ENCODE measurements at places on chromosomes 12 and 14.

GRCh38 chr12:105820429-105821125 lies 318.2 kb downstream of the NUAK1 start:
- DNase-seq = no peak

- no peak for DNase-seq
Observed at GRCh38 chr12:101745481-101745880, 6.2 kb upstream of the SYCP3 start.

- no peak for DNase-seq
Observed at GRCh38 chr12:48810903-48811431, 7.3 kb upstream of the CACNB3 start.

GRCh38 chr12:116556964-116557698 lies 2.0 kb upstream of the MAP1LC3B2 start:
- no peak for DNase-seq

- DNase-seq = peak; percentile 17
Observed at GRCh38 chr14:77804592-77804991, 4.7 kb downstream of the ADCK1 start.

GRCh38 chr14:75453817-75454434 lies 26.1 kb downstream of the JDP2 start:
- peak; percentile 68 for DNase-seq

GRCh38 chr12:119949145-119949544 lies 39.9 kb upstream of the BICDL1 start:
- DNase-seq = no peak

DNA sequence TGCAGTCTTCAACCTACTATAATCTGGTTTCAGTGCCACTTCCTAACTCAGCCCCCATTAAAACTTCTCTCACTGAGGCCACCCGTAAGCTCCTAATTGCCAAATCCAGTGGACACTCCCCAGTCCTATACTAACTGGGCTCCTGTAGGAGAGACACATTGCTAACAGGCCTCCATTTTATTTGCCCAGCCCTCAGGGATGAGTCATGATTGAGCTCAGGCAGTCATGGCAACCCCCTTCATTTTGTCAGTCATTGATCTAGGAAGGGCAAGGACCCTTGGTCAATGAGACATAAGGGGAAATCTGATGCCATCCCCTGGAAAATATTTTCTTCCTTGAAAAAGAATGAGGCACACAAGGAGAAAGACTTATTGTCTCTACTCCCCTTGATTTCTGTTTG lies 70.1 kb upstream of the HIF1A start:
- no peak for DNase-seq

DNA sequence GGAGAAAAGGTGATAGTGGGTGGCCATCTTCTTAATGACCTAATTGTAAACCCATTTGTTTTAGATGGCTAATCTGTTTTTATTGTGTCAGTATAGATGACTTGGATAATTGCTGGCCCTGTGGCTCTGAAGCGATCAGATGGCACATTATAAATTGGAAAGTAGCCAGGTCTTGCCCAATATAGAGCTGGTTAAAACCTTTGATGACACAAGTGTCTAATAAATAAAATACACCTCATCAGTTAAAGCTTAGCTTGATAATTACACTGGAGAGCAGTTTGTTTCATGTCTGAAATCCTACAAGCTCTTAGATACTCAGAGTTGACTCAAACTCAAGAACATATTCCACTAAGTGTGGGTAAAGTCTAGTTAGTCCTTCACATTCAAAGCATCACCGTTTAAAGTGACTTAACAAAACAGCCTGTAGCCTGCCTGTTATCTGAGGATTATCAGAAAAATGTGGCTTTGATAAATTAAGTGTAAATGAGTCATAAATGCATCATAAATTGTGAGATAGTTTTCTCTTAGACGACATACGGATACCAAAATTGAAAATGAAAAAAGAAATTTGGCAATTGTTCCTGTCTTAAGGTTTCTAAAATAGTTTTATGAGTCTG lies 280.9 kb downstream of the LRIG3 start:
- DNase-seq = no peak

DNA sequence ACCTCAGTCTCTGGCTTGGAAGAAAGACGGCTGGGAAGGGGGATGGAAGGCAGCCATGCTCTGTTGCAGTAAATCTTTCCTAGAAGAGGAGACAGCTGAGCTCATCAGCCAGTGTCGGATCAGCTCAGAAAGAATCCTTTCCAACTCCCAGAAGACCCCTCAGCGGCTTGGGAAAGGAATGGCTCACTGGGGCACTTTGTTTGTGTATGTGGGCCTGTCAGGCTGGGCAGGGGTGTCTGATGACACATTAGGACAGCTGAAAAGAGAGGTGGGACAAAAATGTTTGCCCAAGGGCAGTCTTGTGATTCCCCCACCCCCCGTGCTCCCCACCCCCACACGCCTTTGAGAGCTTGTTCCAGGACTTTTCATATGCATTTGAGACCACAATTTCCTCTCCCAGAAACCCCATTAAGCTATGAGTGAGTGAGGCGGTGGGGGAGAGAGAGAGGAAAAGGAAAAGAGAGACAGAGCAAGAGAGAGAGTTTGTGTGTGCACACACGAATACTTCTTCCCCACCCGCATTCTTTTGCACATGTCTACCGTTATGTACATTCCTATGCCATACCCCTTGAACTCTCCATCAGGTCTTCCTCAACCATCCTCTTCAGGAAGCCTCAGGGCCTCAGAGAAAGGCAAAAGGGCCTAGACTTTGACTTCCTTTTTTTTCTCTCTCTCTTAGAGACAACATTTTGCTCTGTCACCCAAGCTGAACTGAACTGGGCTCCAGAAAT lies 198.9 kb downstream of the ZFP36L1 start:
- DNase-seq = peak; percentile 27

DNA sequence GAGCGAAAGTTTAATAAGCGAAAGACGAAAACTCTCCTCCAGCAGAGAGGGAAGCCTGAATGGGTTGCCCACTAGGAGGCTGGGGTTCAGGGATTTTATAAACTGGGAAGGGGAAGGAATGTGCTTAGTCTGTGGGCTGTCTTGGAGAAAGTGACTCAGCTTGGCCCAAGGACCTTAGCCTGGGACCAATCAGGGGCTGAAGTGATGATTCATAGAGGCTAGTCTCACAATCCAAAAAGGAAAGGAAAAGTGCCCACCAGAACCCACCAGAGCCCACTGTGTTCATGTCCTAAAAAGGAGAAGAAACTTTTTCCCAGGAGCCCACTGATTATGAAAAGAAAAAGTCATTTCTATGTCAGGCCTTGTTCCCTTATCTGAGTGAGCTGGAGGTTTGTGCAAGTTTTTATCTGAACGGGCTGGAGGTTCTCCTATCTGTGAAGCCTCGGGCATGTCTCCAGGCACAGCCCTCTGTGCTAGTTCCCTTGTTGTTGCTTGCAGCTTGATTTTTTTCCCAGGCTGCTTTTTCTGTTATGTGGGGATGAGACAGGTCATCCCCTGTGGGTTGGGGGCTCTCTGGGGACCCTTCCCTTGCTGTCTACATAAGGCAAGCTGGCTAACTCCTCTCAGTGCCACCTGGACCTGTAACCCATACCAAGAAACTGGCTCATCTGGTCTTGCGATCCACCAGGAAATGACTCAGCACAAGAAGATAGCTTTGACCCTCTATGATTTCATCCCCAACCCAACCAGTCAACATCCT lies 8.3 kb upstream of the GOLGA5 start:
- no peak for DNase-seq

DNA sequence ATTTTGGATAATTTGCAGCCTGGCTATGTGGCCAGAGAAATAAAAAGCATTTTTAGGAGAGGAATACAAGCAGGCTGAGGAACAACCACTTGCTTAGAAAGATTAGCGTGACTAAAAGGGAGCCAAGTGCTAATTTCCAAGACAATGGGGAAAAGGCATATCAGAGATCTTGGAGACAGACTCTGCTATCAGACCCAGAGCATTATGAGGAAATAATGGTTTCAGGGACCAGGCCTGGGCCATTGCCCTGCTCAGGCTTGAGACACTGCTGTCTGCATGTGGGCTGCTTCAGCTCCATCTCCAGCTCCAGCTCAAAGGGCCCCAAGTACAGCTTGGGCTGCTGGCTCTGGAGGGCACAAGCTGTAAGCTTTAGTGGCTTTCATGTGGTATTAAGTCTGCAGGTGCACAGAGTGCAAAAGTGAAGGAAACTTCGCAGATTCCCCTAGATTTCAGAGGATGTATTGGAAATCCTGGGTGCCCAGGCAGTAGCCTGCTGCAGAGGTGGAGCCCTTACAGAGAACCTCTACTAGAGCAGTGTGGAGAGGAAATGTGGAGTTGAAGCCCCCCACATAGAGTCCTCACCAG lies 449.2 kb downstream of the ZFP36L1 start:
- DNase-seq = no peak

DNA sequence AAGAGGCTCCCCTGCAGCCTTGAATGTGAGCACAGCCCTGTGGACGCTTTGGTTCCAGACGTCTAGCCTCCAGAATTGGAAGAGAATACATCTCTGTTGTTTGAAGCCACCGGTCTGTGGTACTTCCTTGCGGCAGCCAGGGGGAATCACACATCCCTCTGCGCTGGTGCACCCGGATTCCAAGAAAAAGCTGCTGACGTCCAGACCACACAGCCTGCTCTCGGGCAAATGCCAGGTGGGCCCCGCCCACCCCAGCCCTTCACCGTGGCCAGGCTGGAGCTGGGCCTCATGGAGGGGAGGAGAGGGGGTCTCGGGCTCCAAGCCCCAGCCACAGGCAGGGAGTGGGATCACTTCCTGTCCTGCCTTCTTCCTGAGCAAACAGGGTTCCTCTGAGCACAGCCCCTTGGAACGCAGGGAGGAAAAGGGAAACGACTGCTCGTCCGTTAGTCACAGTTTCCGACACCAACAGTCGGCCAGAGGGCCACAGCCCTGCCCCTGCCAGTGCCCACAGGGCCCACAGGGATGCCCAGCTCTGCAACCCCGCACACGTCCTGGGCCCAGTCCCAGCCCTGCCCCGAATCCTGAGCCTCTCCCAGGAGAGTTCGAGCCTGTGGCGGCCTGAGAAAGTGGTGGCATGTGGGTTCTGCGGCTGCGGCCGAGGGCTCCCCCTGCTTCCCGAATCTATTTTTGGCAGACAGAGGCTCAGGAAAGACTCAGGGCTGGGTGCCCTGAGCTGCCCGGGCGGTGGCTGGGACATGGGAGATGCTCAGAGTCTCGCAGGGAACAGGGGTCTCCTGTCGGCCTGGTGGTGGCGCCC lies 85.3 kb downstream of the RFLNA start:
- DNase-seq = no peak

DNA sequence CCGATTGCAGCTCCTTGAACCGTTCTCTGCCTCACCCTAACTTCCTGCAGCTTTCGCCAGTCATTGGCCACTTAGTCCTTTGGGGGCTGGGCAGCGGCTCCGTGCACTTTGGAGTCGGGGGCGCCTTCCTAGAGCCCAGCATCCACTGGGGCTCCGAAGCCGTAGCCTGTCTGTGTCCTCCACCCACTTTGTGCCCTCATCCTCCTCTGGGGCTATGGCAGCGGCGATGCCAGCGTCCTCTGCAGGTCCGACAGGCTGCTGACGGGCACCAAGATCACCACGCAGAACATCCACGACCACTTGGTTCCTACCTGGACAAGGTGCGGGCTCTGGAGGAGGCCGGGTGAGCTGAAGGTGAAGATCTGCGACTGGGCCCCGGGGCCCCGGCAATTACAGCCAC lies 11.8 kb upstream of the A2M start:
- no peak for DNase-seq

GRCh38 chr14:41642367-41642766 lies 35.7 kb downstream of the LRFN5 start:
- no peak for DNase-seq

DNA sequence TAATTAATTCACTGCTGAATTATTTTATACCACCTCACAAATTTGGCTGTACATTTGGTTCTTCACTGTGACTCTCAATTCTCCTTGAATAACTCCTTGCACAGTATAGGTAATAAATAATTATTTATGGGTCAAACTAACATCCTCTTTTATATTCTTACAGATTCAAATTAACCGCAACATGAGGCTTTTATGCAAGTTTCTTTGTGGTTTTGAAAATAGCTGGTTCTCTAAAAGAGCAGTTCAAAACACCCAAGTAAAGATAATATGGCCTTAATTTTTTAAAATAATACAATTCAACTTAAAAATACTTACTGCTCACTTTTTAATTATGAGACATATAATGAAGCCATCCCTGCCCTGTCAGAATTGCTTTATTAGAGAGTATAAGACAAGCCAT lies 12.9 kb upstream of the TRIM9 start:
- peak; percentile 10 for DNase-seq

DNA sequence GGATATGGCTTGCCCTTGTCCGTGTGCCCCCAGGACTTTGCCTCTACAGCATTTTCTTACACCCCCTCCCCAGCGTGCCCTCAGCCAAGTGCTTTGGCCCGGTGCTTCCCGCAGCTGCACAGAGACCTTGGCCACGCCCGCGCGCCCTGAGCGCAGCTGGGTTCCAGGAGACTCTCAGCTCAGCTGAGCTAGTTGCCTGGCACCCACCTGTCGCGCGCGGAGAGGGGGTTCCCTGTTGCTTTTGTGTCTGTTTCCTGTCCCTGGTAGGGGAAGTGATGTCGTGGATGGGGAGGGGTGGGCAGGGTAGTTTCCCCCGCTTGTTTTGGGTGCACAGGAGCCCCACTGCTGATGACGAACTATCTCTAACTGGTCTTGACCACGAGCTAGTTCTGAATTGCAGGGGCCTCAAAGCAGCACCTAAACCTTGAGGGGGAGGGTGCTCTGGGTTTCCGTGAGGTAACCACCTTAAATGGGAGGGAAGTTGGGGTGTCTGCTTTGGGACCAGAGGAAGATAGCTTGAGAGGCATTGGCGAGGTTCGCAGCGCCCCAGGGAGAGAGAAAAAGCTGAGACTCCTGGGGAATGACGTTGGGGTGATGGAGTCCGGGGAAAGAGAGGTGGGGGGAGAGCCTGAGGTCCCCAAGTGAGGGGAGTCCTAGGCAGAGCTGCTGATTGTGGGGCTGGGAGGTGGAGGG lies 1.5 kb downstream of the DIO3 start:
- no peak for DNase-seq

DNA sequence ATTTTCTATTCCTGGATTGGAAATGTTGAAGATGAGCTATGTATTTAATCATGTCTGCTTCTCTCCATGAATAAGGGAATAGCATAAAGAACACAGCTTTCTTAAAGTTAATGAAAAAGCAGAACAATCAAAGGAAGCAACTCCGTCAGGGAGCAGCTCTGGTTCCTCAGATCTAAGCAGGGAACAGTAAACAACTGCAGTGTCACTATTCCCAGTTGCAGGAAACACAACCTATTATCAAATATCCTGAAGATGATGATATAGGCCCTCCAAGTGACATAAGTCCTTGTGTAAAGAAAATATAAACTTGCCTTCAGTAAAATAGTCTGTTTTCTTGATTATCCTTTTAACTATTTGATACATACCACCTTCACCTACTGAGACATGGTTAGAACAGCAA lies 228.1 kb downstream of the KCNC2 start:
- no peak for DNase-seq

GRCh38 chr12:102061096-102061559 lies 663 bp downstream of the WASHC3 start:
- peak; percentile 7 for DNase-seq
